D721Med (cell line): ENCODE measurements at places on chromosomes 3 and 15.

DNA sequence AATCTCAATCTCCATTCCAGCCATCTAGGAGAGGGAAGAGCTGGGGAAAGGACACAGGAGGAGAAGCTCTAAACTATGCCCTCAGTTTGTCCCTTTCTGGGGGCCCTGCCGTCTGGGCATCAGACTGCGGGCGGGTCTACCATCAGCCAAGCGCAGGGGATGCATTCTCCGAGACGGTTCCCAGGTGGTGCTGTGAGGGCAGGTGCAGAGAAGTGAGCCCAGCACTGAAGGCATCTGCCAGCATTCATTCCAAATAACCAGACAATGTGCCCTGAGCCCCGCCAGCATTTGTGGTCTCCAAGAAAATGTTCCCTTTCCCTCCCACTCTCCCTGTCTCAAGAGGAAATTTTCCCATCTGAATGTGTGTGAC is 265.7 kb downstream of the XXYLT1 start:
- DNase-seq, result no peak

DNA sequence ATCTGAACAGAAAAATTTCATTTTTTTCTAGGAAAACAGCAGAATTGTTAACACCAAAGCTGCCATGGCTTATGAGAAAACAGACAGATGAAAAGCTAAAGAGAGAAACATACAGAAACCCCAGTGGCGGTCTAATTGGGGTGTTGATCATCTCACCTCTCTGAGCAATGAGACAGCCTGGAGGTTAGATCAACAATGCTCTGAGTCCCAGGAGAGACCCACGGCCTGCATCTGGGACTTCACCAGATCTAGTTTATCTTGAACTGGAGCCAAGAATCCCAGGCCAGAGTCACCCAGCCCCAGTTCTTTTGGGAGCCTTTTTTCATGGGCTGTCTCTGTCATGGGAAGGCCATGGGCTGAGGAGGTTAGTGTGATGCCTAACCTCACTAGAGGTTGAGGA is 3.5 kb upstream of the GALNT15 start:
- no peak for DNase-seq

- DNase-seq, result no peak
Measured at GRCh38 chr15:68447976-68448755, 16.2 kb upstream of the ITGA11 start.

DNA sequence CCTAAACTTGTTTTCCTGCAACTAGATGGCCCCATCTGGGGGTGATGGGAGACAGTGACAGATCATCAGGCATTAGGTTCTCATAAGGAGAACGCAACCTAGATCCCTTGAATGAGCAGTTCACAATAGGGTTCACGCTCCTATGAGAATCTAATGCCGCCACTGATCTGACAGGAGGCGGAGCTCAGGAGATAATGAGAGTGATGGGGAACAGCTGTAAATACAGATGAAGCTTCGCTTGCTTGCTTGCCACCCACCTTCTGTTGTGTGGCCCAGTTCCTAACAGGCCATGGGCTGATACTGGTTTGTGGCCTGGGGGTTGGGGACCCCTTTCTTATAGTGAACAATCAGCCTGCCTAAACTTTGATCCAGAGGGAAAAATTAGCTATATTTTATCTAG is 15.2 kb upstream of the C3orf49 start:
- DNase-seq, result no peak

- no peak for DNase-seq
Measured at GRCh38 chr3:64056606-64057180, 33.4 kb upstream of the PSMD6 start.

DNA sequence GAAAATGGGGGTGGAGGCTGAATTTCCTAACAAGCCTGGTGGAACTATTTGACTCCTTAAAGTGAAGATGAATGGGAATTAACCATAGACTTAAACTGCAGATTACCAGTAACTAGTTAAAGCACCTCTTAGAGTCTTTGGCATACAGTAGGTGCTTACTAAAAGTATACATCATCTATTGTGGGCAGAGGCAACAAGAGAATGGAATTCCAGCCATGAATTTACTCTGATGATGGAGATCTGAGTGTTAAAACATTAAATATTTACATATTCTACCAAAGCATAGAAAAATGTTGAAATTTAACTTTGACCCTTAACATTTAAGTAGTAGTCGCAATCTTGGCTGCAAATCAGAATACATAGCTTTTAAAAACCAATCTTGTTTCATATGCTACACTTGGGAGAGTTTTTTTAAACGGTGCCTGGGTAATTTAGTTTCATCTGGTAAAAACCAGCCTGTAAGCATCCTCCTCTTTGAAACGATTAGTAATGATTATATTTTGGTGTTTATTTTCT is 5.2 kb downstream of the UBA5 start:
- no peak for DNase-seq

- DNase-seq, result no peak
Measured at GRCh38 chr3:172646439-172647015, 64.3 kb downstream of the NCEH1 start.

GRCh38 chr3:197181741-197182140 is 116.7 kb downstream of the DLG1 start:
- DNase-seq, result no peak

DNA sequence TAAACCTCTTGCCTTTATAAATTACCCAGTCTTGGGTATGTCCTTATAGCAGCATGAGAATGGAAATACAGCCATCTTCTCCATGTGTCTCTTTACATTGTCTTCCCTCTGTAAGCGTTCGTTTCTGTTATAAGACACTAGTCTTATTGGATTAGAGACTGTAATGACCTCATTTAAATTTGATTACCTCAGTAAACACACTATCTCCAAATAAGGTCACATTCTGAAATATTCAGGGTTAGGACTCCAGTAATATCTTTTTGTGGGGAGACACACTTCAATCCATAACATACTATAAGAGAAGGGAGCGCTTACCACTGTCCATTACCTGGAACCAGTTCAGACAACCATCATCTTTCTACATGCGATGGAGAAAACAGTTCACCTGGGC is 34.3 kb upstream of the CD47 start:
- DNase-seq, result no peak

DNA sequence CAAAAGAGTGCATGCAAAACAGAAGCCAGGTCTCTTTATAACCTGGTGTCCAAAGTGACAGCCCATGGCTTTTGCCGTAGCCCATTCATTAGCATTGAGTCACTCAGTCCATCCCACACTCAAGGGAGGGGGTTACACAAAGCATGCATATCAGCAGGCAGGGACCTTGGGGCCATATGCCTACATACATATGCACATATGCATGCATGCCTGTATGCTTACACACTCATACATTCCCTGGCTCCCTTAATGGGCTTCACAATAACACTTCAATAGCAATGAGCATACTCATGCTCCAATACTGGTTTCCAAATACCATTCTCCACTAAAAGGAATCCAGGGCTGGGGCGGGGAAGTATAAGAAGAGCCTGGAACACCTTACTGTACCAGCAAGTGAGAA is 22.0 kb downstream of the TRPM1 start:
- no peak for DNase-seq

- no peak for DNase-seq
Measured at GRCh38 chr3:139578783-139579182, 39.2 kb upstream of the RBP1 start.

- no peak for DNase-seq
Measured at GRCh38 chr3:192064959-192065358, 604.0 kb downstream of the PYDC2 start.

DNA sequence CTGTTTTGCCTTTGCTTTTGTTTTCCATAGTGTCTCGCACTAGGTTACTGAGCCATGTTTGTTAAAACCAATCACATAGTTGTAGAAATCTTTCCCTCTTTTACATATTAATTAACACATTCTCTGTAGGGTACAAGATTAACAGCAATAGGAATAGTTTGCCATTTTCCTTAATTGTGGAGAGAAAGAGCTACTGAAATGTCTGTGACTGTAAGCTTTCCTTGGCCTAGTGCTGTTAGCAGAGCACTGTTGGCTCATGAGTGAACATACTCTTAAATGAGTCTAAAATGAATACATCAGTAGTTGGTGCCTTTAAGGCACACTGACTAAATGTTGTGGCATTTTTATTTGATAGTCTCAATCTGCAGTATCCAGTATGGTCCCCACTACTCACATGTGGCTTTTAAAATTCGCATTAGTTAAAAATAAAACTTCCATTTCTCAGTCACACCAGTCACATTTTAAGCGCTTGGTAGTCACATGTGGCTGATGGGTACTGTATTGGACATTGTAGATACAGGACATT is 28.2 kb downstream of the CHD2 start:
- DNase-seq, result no peak

DNA sequence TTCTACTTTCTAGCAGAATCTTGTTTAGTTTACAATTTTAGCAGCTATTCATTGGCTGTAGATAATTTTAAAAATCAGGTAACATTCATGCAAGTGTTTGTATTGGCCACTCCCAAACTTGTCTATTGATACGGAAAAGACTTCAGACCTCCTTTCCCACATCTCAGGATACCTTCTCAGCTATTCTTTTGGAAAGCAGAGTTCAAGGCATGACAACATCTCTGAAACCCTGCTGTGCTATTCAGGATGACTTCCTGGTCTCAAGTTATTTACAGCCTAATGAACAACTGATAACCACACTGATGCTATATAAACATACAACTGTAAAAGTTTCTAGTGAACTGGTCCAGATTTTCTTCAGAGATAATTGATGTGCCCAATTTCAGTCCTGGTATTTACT is 55.8 kb downstream of the DZIP3 start:
- no peak for DNase-seq

- no peak for DNase-seq
Measured at GRCh38 chr3:172236771-172237742, 197.7 kb downstream of the FNDC3B start.

DNA sequence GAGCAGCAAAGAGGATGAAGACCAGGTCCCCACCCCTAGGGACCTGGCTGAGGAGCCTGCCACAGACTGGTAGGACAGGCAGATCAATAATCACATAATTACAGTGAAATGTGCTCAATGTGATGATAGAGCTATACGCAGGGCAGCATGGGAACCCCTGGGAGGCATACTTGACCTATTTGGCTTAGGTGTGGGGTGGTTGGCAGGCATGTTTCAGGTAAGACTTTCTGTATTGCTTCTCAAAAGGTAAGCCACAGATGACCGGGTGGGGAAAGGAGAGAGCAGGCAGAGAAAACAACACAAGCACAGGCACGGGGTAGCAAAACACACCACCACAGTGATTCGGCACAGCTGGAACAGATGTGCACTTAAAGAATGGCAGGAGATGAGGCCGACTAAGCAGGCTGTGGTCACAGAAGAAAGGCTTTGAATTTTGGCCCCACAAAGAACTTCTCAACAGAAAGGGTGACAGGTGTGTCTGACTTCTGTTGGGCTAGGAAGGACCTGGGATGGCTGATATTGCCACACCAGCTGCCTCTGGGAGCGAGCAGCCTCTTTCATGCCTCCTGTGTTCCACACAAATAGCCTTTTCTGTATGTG is 64.1 kb downstream of the ABCC5 start:
- no peak for DNase-seq

- no peak for DNase-seq
Measured at GRCh38 chr3:171776839-171777583, 33.3 kb downstream of the PLD1 start.

- DNase-seq, result no peak
Measured at GRCh38 chr3:112531358-112531781, 30.4 kb downstream of the ATG3 start.

- no peak for DNase-seq
Measured at GRCh38 chr3:137866001-137866400, 101.9 kb downstream of the SOX14 start.

DNA sequence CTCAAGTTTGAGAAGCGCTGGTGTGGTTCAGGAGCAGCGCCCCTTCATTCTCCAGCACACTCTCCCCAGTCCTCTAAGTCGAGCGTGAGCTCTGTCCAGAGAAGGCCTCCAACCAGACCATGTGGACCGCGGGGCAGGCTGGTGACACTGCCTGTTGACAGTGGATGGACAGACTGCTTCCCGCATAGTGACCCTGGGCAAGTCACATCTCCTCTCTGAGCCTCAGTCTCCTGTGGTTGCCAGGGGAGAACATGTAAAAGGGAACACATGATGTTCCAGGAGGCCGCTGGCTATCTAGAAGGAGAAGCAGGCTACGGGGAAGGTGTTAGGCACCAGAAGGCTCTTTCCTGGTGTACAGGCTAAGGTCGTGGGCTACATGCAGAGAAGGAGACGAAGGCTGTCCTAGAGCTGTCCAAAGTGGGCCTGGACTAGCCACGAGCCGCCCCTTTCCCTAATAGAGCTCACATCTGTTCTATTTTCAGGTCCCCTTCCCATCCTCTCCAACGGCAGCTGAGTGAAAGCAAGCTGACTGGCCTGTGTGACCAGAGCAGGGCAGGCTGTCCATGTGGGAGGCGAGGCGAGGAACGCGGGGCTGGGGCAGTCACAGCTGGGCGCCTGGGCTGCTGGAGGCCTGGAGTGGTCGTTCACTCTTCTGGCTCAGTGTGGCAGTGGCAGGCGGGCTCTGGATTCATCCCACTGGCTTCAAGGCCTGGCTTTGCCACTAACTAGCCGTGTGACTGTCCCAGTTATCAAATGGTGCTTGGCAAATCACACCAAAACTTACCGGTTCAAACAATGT is 11.1 kb downstream of the ISG20 start:
- DNase-seq, result no peak

DNA sequence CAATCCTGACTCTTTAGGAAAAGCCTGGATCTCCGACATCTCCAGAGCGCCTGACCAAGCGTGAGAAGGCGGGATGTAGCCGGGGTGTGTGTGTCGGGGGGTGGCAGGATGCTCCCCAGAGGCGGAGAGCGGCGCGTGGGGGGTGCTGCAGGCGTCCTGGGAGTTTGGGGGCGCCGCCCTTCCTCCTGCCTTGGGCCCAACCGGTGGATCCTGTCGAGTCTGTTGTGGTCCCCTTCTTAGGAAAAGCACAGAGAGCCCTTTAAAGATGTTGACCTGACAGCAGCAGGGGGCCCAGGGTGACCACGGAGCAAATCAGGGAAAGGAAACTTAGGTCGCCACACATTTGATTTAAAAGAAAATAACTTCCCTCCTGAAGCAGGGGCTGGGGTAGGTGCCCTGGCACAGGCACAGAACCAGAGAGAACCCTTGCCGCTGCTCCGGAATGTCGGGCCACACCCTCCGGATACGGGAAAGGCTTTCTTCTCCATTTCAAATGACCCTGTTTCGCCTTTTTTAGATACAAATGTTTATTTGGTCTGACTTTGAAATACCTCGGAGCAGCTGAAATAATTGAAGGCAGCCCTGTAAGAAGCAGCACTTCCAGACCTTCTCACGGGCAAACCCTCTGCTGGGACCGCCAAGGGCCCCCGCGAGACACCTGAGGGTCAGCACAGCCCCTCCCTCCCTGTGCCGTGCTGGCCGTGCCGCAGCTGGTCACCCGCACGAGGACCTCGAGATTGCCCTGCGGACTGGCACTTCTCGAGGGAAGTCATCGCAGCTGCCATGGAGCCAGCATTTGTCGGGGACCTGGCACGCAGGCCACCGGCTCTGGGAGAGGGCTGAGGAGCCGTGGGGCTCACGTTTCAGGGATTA is 102.9 kb upstream of the KLF13 start:
- DNase-seq, result no peak

DNA sequence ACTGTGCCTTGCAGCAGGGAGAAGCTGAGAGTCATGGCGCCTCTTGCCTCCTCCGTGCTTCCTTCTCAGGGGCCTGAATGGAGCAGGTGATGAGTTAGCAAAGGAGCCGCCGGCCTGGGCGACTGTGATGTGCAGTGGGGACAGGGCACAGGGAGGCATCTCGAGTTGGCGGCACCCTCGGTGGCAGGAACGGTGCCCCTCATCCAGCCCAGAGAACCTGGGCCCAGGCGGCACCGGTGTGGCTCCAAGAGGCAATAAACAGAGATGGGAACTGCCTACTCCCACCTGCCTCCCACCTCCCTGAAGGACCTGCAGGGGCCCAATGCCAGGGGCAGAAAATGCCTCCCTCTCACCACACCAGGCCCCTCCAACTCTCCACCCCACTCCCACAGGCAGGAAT is 6.2 kb downstream of the SLC41A3 start:
- DNase-seq, result no peak

- DNase-seq, result no peak
Measured at GRCh38 chr3:120850381-120851295, 57.4 kb upstream of the STXBP5L start.
